NCI-H2107 (cell line): ENCODE measurements at places on chromosomes 12 and 14.

- DNase-seq: no peak
Observed at GRCh38 chr14:25349269-25349668, 299.3 kb upstream of the STXBP6 start.

- DNase-seq: no peak
Observed at GRCh38 chr12:43676183-43676813, 82.3 kb downstream of the PUS7L start.

DNA sequence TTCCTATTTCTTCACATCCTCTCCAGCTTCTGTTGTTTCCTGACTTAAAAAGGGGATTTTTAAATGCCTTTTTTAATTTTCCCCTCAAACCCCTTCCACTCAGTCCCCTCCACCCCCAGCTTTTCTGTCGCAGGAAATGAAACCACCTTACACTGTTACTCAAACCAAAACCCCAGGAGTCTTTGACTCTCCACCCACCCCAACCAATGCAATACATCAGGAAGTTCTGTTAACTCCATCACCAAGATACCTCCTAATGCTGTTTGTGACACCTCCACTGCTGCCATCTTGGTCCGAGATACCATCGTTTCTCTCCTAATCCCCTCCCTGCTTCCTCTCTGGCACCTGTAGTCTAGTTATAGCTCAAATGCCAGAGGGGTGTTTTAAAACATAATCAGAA is 25.4 kb upstream of the CPM start:
- no peak for DNase-seq

DNA sequence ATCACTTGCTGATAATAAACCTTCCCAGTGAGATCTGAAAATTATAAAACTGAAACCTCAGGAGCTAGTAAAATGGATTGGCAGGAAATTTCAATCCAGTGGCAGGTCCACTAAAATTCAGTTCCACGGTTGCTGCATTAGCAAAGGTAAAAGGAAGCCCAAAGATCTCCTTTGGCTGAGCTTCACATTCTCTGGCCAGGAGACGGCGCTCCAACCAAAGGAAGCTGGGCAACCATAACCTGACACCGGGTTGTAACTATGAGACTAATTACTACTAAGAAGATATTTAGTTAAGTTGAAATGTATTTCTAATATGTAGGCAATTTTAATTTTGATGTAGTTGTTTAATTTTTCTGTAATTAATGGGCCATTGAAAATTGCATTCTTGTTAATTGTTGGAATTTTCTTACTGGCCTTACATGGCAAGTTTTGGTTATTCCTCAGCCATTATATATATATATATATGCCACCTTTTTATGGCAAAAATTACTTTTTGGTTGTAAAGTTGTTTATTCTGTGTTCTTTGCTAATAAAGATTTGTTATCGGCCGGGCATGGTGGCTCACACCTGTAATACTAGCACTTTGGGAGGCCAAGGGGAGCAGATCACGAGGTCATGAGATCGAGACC is 17.0 kb downstream of the OR8S1 start:
- DNase-seq: no peak

GRCh38 chr12:130981074-130981742 is 27.5 kb downstream of the ADGRD1 start:
- DNase-seq: no peak

- no peak for DNase-seq
Observed at GRCh38 chr14:55116246-55117030, 12.6 kb upstream of the LGALS3 start.

GRCh38 chr14:70803321-70804310 is 5.7 kb downstream of the MAP3K9 start:
- no peak for DNase-seq

GRCh38 chr12:1291601-1292332 is 300.7 kb downstream of the ERC1 start:
- DNase-seq: no peak

DNA sequence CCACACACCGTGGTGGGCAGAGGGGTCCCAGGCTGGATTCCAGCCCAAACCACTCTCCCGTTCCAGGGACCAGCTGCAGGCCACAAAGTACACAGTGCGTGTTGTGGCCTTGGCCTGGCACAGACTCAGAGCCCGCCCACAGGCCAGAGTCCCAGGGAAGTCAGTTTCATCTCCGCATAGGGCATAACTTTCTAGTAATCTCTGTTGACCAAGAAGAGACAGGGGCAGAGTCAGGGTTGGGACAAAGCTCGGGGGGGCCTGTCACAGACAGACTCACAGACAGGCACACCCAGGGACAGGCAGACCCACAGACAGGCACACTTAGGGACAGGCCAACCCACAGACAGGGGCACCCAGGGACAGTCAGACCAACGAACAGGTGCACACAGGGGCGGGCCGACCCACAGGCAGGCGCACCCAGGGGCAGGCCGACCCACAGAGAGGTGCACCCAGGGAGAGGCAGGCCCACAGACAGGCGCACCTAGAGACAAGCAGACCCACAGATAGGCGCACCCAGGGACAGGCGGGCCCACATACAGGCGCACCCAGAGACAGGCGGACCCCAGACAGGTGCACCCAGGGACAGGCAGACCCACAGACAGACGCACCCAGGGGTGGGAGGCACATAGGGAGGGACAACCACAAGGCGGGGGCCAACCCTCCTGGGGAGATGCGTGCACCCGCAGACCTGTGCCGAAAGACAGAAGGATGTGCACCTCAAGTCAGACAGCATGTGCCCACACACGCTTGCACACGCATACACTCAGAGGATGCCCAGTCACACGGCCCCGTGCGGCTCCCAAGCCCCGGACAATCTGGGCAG is 323.3 kb upstream of the RTL1 start:
- no peak for DNase-seq

- DNase-seq: no peak
Observed at GRCh38 chr12:57465747-57466505, 6.3 kb downstream of the GLI1 start.

GRCh38 chr14:101708853-101709532 is 52.5 kb upstream of the PPP2R5C start:
- DNase-seq: no peak

DNA sequence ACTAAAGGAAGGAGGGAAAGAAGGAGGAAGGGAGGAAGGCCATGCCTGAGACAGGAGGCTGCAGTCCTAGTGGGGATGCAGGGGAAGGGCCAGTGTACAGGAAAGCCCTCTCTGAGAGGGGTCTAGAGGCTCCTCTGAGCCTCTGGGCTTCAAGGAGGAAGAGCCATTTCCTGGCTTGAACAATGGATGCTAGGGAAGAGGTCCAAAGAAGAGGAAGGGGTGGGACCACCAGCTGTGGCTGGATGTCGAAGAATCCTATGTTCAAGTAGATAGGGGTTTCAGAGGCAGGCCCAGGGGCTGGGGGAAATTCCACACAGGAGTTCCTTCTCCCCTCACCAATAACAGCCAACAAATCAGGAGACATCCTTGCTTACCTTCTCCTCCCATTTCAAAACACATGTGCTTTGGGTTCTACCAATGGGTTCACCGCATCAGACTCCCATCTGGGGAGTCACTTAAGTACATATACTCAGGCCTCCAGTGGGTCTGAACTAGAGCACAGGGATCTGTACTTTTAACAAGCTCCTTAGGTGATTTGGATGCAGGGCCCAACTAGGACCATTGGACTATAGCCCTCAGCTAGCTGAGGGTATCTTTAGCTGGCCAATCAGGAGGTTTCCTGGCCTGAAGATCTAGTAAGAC is 32.4 kb downstream of the PRPF40B start:
- no peak for DNase-seq

- DNase-seq: no peak
Observed at GRCh38 chr12:101969-102878, 35.7 kb downstream of the IQSEC3 start.

DNA sequence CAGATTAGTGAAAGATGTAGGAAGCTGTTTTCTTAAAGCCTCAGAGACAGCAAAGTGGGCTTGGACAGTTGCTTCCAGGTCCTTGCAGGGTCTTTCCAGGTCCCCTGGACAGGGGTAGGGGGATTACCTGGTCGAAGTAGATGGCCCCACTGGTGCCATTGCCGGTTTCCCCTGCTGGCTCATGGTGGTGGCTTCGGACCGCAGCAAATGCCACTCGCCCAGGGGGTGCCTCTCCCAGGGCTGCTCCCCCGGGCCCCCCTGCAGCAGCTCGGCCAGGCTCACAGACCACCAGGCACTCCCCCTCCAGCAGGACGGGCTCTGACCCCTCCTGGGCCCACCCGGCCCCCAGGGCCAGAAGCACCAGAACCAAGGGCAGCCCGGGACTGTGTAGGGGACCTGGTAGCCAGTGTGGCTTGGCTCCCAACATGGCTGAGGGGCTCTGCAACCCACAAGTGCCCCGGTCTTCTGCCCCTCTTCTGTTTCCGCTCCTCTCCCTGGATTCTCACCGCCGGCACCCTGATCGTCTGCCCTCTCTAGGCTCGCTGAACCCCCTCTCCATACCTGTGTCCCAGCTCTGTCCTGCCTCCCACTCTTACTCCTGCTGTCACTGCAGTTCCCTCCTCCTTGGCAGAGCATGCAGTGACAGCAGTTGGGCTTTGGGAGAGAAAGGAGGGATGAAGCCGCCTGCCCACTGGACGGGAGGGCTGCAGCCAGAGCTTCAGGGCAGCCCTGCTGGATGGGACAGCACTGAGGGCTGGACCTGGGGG is 657 bp downstream of the CBLN3 start:
- DNase-seq: no peak

DNA sequence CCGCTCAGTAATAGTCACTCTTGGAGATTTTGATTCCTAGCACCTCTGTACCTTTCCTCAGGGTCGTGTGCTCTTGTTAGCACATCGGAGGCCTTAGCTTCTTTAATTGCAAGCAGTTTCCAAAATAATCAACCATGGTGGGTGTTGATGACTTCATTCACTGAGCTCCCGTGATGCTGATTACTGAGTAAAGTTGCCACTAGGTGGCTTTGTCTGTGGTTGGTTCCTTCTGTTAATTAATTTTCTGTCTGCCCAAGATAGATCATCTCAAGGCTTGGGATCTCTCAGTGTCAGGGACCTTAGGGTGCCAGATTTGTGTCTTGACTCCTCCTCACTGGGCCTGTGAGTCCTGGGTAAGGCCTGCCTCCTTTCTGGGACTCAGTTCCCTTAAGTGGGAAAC is 54.3 kb downstream of the PTPN11 start:
- DNase-seq: no peak

- DNase-seq: no peak
Observed at GRCh38 chr12:14621826-14622225, 54.1 kb upstream of the PLBD1 start.

DNA sequence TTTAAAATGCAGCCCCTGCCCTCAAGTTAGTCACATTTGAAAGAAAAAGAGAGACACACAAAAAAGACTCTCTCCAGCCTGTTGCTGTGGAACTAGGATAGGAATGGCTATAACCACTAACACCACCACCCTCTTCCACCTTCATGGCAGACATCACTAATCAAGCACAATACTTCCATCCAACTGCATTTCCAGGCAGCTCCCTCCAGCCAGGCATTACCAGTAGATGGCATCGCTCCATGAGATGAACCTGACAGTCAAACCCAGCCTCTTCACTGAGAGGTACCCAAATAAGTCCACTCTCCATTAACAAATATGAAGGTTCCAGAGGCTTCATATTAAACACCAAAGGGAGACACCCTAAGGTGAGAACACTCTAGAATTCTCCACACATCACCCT is 24.4 kb downstream of the SLC8B1 start:
- DNase-seq: no peak

GRCh38 chr12:5506821-5507231 is 74.9 kb downstream of the NTF3 start:
- no peak for DNase-seq

- DNase-seq: no peak
Observed at GRCh38 chr14:100860556-100861187, 34.8 kb downstream of the MEG3 start.

DNA sequence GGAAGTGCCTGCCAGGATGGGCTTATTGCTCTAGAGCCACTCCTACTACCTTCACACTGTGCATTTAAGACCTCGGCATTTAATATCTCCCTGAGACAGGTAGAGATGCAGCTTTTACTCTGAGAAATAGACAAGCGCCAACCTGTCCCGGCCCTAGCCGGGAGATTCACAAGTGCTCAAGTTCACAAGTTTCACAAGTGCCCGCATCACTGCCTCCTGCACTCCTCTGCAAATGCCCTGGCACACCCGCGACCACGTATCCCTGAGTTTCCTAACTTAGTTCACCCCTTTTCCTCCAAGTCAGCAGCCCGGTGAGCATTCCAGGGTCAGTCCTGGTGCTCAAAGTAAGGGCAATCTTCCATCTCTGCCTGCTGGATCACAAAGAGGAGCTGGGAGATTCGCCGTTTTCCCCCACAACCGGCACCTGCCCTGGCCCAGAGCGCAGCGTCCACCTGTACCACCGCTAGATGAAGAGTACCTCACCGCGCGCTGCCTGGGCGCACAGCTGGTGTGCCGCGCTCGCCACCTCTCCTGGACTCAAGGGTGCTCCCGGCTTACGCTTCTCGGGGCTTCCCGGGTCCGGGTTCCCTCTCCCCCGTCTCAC is 5.0 kb upstream of the SLC38A4 start:
- no peak for DNase-seq

DNA sequence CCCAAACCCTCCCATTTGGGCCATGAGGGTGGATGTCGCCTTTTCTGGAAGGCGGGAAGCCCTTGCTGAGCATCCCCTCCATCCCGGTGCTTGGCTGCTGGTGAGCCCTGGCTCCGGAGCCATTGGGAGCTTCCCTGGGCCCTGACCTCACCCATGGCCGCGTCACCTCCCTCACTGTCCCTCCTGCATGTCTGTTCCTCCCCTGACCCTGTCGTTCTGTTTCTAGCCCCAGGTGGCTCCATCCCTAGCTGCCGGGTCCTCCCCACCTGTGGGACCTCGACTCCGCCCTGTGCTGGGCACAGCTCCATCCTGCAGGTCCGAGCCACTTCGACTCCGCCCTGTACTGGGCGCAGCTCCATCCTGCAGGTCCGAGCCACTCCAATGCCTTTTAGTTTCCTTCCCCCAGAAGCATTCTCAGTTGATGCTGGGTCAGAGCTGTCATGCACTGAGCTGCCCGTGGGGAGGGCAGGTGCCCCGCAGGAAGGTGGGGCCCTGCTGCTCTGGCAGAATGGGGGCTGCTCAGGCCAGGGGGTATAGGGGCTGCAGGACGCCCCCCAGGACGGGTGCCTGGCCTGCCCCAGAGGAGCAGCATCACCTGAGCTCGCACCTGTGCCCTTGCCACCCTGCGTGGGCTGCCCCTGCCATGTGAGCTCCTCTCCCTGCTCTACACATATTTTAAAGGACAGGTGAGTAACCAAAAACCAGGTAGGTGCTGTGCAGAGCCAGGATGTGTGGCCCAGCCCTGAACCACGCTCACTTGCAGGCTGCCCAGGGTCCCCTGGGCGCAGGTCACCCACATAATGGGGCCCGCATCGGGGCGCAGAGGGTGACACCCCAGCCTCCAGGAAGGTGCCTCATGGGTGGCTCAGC is 19.0 kb downstream of the NOC4L start:
- no peak for DNase-seq

DNA sequence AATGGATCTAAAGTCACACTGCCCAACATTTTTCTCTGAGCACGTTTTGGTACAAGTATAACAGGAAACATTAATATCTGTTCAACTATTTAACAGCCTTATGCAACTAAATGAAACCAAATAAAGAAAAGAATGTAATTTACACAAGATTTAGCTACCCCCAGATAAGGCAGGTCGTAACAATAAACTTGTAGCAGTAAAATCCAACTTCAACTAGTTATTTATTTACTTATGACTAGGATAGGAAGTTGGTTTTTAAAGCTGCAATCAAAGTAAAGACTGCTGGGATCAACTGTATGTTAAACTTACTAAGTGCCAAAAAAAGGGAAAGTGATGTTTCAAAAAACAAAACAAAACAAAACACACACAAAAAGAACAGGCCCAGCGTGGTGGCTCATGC is 30.9 kb downstream of the FERMT2 start:
- DNase-seq: no peak
